ENCODE measurements at places on chromosomes 4 and X.

- no peak for DNase-seq
Measured at GRCh38 chrX:85084770-85085393, 81.2 kb downstream of the APOOL start.

- DNase-seq = no peak
Measured at GRCh38 chr4:1463927-1464540, 57.8 kb upstream of the NKX1-1 start.

DNA sequence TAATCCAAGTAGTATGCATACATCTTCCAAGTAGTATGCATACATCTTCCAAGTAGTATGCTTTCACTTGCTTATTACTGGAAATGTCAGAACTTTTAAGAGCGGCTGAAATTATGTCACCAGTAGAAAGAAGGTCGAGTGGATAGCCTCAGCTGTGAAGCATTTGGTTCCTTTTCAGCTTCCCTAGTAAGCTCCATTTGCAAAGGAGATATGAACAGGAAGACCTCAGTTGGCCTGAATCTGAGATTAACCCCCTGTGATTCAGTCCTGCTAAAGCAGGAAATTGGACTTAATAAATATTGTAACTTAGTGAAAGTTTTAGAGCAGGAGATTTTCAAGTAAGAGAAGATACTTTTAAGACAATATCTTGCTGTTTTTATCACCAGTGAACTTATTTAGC, 48.1 kb downstream of the PCDH7 start:
- no peak for DNase-seq

DNA sequence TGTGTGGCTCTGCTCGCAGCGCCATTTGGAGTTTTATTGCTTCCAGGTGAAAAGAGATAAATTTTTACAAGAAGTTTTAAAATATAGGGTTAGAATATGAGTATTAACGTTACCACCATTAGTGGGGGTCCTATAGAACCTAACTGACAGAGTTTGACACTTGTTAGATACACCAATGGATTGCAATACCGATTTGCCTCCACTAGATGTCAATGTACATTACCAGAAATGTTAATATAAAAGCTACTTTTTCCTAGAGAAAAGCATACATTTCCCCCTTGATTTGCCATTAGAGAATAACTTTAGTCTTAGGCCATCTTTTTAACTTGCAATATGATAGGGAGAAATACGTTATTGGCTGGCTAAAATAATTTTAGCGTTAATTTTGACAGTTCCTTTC, 108.4 kb downstream of the LINC00632 start:
- DNase-seq = no peak

GRCh38 chr4:184190711-184191110, 27.0 kb downstream of the ENPP6 start:
- no peak for DNase-seq

DNA sequence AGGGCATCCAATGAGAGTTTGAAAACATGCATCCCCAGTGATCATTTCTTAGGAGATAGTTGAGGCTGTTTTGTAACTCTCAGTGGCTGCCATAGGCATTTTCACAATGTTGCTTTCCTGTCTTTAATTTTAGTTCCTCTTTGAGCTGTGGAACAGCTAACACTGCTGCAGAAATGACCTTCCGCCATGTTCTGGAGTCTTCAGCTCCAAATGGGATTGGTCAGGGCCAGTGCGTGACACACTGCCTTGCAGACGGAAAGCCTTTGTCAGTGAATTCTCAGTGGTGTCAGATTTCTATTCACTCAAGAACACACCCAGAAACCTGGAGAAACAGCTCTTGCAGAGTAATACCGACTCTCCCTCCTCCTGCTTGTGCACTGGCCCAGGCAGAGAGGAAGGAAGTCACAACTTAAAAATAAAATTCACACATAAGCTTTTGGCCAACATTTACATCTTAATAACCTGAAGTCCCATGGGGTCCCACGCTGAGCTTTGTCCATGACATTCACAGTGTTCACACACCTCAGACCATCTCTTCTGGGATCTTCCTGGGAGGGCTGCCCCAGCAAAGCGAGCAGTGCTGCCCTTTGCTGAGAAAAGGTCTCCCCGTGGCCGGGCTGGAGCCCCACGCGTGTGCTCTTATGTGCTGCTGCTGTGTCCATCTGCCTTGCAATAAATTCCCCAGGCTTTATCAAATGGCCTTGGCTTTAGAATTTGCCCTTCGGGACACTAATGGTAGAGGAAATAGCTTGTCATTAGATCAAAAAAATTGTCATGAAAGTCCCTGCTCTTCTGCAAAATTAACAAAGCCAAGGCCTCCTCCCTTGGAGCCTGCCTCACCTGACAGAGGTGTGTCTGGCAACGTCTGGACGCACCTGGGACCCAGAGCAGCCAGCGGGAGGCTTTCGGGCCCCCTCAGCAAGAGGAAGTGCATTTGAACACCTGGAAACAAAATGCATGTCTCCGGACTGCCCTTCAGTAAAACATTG, 126.8 kb downstream of the IRF2 start:
- DNase-seq = no peak

DNA sequence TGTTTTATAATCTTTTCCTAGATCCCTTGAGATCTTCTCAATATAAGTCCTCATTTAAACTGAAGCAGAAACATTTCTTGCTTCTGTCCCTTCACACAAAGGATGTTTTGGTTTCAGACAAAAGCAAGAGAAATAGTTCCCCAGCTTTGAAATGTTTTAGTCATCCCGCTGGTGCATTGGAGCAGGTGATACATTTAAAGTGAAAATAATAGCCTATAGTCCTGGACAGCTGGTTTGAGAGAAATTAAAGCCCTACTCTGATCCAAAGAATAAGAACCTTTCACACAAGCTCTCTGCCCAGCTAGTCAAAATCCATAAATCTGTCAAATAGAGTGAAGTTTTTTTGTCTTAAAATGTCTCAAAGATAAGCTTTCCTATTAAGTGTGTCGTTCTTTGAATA, 79.4 kb downstream of the LUZP4 start:
- DNase-seq = no peak

All from T-cell (primary cell).